ENCODE measurements at places on chromosomes 12 and 14. TPM values are rescaled to one million over a fixed set of nuclear protein-coding genes. Genes with fewer than 3 reads are reported as not detected.

PRKAG1 gene
- total RNA-seq = 60.9 TPM

EFS gene
- total RNA-seq = not detected

ESR2 gene
- not detected for total RNA-seq

CIDEB gene
- 30.2 TPM for total RNA-seq

ASB2 gene
- total RNA-seq = 22.9 TPM

FOXA1 gene
- not detected for total RNA-seq

GPRC5D gene
- total RNA-seq = 0.83 TPM

NPFF gene
- not detected for total RNA-seq

TEAD4 gene
- 1.2 TPM for total RNA-seq

SPIC gene
- total RNA-seq = not detected

CCDC197 gene
- total RNA-seq = not detected

PLA2G1B gene
- total RNA-seq = not detected

KRT6B gene
- total RNA-seq = not detected

ACTN1 gene
- total RNA-seq = 62.8 TPM

GALNT4 gene
- 15.7 TPM for total RNA-seq

ASPG gene
- total RNA-seq = not detected

KRT2 gene
- 0.24 TPM for total RNA-seq

NRXN3 gene
- total RNA-seq = not detected

TBX5 gene
- not detected for total RNA-seq

PRIMA1 gene
- total RNA-seq = not detected

PKP2 gene
- total RNA-seq = not detected

DEGS2 gene
- 0.58 TPM for total RNA-seq

ANO2 gene
- total RNA-seq = not detected

ADAM20 gene
- 0.22 TPM for total RNA-seq

Measured in activated naive CD4-positive, alpha-beta T cell treated with anti-CD3 and anti-CD28 coated beads, Interleukin-2, amount 10 ng/mL, durations not matched to agents 5 hours and 36 hours (primary cell).